ENCODE measurements at places on chromosomes 3 and 15.

GRCh38 chr3:72261566-72262564, 476.9 kb upstream of the PROK2 start:
- DNase-seq = no peak

- DNase-seq = no peak
Measured at GRCh38 chr3:197408177-197408957, 110.0 kb upstream of the DLG1 start.

GRCh38 chr3:192467230-192468140, 259.9 kb downstream of the FGF12 start:
- DNase-seq = no peak

GRCh38 chr15:41511331-41511898, 2.2 kb downstream of the LTK start:
- DNase-seq = no peak

Measured in tibial artery (tissue), 4 donors.